Activated CD4-positive, alpha-beta T cell treated with anti-CD3 and anti-CD28 coated beads, Interleukin-2, amount 50 U/mL, for 1 hour (primary cell): ENCODE measurements at places on chromosomes 1 and 21.
A peak's percentile ranks its signal among the peaks of the same experiment; 100 is the strongest.

- no peak for DNase-seq
Observed at GRCh38 chr1:16186655-16187235, 25.7 kb downstream of the ARHGEF19 start.

- DNase-seq: no peak
Observed at GRCh38 chr21:26447932-26448475, 125.1 kb downstream of the CYYR1 start.

DNA sequence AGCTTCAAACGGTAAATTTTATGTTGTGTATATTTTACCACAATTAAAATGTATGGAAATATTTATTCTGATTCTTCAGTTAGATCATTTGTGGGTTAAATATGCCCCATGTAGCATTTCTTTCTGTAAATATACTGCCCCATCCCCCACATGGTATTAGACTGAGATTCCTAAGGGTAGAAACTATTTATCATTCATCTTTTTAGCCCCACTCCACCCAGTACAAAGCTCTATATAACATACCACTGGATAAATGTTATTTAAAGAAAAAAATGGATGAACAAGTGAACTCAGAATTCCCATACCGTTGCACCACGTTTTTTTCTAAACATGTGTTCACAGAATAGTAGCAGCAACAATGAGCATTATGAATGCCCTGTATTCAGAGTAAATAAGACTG is 234.0 kb upstream of the IRF2BP2 start:
- no peak for DNase-seq

DNA sequence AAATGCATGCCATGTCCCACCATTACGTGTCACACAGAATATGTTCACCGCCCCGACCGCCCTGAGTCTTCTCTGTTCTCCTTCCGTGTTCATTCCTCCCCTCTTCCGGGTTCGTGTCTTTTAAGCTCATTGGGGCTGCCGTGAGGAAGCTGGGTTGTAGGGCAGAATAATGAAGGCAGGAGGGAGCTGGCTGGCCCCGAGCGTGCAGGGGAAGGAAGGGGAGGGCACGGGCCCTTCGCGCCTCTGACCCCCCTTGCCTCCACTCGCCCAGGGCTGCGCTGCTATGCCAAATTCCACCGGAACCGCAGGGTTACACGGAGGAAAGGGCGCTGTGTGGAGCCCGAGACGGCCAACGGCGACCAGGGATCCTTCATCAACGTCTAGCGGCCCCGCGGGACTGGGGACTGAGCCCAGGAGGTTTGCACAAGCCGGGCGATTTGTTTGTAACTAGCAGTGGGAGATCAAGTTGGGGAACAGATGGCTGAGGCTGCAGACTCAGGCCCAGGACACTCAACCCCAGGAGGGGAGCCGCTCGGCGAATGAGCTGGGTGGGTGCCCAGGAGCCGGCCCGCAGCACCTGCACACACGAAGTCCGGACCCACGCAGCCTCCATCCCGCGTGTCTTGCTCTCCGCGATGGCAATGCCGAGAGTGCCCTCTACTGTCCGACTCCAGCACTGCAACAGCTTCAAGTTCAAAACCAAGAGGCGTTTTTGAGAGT is 16.5 kb upstream of the AGTRAP start:
- peak; percentile 89 for DNase-seq

DNA sequence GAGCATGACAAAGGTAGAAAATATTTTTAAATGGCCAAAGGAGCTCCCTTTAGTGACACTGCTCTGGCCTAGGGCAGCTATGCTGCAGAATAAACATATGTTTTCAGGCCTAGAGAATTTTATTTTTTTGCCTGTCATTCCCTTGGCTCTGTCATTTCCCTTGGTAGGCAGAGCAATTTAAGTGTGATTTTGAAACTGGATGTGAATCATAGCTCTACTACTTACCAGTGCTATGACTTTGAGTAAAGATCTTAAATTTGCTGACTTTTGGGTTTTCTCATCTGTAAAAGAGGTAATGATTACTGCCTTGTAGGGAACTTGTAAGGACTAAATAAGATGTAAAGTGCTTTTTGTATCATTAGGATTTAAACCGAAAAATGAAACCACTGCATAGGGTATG is 189.0 kb upstream of the ZRANB2 start:
- DNase-seq: no peak

DNA sequence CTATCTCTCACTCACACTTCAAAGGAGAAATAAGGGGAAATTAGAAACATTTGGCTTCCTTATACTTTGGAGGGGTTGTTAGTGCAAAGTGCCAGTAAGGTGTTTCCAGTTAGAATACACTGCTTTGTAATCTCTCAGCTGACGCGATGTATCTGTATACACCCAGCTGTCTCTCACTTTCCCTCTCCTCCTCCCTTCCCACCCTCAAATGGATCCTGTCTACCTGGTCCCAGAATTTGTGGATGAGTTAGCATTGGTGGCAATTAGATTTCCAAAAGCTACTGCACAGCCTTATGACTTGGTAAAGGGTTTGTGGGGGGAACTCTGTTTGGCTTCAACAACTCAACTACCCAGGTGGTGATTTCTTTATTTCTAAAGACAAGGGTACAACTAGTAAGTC is 10.5 kb downstream of the ATP1B1 start:
- DNase-seq: no peak

DNA sequence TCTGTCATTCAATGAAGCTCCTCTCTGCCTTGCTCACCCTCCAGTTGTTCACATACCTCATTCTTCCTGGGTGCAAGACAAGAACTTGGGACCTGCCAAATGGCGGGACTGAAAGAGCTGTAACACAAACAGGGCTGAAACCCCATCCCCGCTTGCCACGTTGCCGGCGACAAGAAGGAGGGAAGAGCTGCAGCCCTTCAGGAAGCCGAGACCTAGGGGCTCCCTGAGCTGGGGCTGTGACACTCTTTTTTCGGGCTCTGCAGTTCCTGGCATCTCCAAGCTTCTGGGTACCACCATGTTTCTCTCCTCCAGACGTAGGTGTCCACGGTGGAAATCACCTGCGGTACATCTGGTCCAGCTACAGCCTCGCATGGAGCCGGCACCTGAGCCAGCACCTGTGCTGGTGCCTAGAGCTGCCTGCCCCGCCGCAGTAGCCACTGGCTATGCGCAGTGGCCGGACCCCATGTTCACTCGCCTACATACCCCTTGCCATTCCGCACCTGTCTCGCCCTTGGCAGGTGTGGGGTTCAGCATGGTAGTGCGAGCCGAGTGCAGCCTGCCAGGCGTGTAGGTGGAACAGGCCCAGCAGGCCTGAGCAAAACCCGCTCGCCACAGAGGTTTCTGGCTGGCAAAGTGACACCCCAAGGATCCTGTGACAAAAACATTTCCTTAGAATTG is 367.0 kb upstream of the NEGR1 start:
- no peak for DNase-seq

GRCh38 chr21:26445440-26445839 is 127.6 kb downstream of the CYYR1 start:
- DNase-seq: no peak

DNA sequence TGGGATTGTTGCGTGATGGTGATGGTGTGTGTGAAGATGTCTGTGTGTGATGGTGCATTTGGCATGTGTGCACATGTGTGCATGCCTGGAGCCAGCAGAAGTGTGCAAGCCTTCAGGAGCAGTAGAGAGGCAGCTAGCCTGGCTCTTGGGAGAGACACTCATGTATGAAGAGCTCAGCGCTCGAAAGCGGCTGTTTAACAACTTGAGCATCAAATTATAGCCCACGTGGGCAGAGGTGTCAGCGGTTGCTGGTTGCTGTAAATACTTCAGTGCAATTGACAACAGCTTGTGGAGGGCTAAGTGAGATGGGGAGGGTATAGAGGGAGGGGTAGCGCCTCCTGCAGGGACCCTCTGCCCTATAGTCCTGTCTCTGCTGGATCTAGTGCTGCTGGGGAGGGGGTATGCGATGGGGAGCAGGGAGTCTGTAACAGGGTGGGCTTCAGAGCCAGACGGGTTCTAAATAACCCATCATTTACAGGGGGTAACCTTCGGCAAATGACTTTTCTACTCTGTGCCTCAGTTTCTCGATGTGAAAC is 21.5 kb downstream of the FOXD2 start:
- no peak for DNase-seq

DNA sequence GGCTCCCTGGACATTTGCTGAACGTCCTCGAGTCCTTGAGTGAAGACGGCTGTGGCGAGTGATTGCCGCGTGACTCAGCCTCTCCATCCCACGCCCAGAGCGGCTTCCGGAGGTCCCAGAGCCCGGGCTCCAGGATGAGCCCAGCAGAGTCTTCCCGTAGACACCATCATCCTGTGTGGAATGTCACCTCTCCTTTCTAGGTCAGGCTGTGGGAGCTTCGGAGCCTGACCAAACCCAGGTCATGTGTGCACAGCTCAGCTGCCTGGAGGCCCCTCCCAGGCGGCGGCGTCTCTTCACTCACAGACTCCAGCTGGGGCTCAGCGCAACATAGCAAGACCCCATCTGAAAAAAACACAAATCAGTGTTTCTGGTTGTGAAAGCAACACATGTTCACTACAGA is 38.2 kb downstream of the PRKCZ start:
- DNase-seq: no peak

DNA sequence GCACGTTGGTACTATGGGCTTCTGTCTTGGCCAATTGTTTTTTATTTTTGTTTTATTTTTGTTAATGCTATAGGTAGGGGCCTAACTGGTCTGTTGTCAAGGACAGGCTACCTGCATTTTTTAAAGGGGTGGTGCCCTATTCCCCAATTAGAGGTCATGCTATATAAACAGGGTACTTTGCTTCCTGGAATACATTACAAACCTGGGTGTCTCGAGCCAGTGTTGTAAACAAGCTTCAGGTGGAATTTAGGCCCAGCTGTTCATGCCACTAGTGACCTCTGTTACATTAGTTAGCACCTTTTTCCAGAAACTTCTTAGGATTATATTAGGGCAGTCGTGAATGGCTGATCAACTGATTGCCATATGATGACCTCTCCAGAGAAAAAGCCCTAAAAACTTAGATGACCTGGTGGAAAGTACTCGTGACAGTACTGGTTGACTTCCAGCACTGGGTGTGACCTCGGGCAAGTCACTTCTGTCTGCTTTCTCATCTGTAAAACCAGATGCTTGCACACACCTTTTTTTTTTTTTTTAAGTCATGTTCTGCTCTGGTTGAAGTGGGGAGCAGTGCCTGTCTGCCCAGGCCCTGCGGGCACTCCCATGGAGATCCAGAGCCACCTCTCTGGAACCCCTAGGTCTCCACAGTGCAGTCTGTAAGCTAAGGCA is 46.5 kb downstream of the ELK4 start:
- no peak for DNase-seq

- no peak for DNase-seq
Observed at GRCh38 chr21:46081862-46082712, 15.8 kb upstream of the COL6A2 start.

- DNase-seq: no peak
Observed at GRCh38 chr1:223088713-223089240, 54.3 kb downstream of the TLR5 start.

DNA sequence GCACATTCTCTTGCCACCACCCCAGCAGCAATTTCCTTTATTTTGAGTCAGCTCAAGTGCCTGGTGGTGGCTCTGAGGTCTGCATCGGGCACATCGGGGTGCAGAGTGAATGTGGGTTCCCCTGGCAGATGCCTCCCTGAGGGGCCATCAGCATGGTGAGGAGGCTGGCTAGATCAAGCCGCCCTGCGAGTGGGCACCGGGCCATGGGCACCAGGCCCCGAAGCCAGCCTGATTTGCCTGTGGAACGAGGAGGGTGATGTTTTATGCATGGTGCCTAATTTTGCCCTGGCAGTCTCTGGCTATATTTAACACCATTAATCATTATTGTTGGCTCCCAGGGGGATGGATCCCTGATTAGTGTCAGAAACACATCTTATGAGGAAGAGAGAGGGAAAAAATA is 36.3 kb downstream of the ACTL8 start:
- DNase-seq: no peak

GRCh38 chr1:167128261-167129227 is 34.7 kb downstream of the STYXL2 start:
- DNase-seq: no peak

GRCh38 chr1:60847391-60847790 is 235.0 kb upstream of the NFIA start:
- no peak for DNase-seq

DNA sequence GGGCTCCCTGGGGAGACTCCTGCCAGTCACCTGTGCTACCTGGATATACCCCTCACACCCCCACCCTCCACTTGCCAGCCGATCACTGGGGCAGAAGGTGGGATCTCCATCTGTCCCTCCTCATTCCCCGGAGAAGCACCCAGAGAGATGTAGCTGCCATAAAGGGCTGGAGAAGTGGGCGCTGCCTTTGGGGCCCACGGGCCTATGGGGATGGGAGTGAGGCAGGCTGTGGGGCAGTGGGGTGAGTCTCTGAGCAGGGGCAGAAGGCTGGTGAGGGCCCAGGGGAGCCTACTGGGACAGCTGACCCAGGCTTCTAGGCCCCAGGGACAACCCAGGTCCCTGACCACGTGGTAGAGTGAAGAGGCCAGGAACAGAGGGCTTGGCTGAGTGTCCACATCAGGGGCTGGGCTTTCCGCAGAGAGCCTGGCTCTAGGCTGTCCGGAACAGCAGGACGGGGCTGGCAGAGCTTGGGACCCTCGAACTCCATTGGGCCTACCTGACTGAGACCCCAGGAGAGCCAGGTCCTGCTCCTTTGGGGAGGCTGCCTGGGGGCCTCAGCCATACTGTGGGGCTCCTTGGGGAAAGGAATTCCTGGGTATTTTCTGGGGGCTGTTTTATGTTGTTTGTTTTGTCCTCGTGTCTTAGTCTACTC is 205.9 kb upstream of the VAMP3 start:
- no peak for DNase-seq

DNA sequence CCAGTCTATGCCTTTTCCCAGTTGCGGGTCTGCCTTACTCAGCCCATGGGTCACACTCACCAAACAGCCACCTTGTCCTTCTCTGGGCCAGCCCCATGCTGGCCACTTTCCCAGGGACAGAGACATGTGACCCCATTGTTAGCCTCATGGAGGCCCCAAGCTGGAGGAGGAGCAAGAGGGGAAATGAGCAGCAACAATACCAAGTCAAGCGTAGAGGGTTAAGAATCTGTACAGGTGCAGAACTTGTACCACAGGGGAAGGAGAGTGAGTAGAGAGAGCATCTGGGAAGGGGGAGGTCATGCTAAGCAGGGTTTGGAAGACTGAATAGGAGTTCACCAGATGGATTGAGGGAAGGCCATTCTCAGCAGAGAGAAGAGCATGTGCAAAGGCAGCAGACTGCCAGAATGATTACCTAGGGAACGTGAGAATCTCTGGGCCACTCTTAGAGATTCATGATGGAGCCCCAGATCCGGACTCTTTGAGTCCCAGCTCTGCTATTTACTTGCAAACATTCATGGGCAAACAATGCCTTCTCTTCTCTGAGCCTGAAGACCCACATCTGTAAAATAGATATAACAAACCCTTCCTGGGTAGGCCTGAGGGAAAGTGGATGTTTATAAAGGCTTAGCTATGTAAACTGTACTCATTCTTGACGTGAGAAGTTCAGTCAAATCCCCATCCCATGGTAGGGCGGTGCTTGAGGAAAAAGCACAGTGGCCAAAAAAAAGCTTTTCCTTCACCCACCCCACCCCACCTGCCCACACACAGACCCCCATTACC is 2.8 kb upstream of the SLC2A1 start:
- no peak for DNase-seq
